Hepatic stellate cell (primary cell): ENCODE measurements at places on chromosomes 3 and 15.

- DNase-seq, result no peak
These were observed 23.1 kb upstream of the MITF start for GRCh38 chr3:69716119-69716518.

DNA sequence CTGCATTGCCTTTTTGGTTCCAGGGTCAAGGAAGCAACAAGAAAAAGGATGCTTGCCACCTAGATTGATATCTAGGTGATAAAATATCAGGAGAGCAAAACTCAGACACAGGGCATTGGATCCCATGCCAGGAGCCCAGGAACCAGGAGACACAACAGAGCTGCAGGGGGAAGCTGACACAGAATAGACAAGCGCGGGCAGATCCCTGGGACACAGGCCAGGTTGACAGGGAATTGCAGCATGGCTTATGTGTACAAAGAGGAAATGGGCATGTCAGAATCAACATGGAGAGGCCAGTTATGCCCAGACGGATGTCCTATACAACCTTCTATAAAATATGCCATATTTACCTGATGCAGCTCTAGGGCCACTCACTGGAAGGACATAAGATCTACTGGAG, 84.2 kb downstream of the SEMA6D start:
- no peak for DNase-seq

DNA sequence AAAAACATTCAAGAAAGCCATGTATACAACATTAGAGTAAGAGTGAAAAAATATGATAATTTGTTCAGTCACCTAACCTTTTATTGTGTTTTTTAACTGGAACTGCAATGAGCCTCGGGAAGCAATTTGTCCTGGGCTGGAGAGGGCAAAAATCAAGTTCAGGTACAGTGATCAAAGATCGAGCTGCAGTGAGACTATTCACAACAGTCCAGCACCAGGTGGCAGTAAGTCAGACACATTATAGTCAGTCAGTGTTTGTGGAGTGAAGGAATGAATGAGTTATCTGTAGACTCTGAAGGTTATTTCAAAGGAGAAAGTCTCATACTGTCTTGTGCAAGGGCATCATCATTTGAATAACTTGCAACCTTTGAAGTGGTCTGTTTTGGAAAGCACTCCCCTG, 116.6 kb downstream of the CHDH start:
- DNase-seq, result no peak

GRCh38 chr3:167350245-167350862, 29.7 kb downstream of the ZBBX start:
- no peak for DNase-seq

DNA sequence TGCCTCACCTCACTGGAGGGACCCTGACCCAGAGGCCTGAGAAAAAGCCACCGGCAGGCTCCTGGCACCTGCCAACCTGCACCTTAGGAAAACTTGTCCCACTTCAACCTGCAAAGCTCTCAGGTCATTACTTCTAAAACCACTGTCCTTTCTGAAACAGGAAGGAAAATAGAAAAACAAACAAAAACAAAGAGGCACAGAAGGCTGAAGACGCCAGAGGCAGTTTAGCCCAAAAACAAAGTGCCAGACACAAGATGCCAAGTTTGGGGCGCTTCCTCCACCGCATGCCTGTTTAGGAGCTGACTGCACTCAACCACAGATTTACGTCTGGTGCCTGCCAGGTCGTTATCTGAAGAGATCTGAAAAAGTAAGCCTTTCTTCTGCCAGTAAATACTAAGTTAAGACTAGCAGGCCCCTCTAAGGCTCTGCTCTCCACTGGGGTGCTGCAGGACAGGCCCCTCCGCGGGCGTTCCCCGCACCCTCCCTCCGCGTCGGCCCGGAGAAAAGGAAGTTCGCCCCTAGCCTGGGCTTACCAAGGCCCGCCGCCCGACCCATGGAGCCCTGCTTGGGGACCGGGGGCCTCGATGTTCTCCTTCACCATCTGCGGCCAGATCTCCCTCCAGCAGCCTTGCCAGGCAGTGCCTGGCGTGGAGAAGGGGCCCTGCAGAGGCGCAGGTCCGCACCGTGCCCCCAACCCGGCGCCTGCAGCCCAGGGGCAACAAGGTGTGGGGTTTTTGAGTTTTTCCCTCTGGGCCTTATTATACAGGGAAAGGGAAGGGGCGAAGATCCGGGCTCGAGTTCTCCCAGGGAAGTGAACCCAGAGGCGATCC, 1.3 kb downstream of the GOLGA8A start:
- DNase-seq, result no peak

GRCh38 chr3:70149714-70150400, 150.3 kb downstream of the SAMMSON start:
- no peak for DNase-seq

GRCh38 chr3:3192286-3192675, 12.8 kb upstream of the CRBN start:
- no peak for DNase-seq
